Hindlimb muscle (tissue), 1 donor: ENCODE measurements at places on chromosomes 11 and 22.
A peak's percentile ranks its signal among the peaks of the same experiment; 100 is the strongest.

GRCh38 chr11:74683279-74683871 is 47.9 kb downstream of the CHRDL2 start:
- peak; percentile 48 for DNase-seq

DNA sequence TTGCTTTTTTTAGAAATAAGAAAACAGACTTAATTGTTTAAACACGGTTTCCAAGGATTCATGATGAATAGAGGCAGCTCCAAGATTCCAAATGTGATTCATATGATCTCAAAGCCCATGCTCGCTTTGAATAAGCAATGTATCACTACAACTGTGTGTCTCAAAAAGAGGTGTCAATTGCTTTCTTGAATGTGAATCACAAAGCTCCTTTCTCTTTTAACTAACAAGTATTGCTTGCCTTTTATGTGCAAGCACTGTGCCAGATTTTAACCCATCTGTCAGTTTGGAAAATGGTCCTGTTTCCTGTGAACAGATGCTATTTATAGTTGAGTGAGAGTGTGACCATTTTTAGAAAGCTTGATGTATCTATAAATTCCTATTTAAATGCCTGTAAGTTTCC is 6.5 kb downstream of the OOSP1 start:
- no peak for DNase-seq

GRCh38 chr11:9090488-9091043 is 833 bp downstream of the SCUBE2 start:
- DNase-seq, result no peak

- DNase-seq, result no peak
These were observed 359.3 kb downstream of the TENM4 start for GRCh38 chr11:79081471-79082031.

GRCh38 chr22:19723232-19723982 is at the start of gene GP1BB:
TSS of gene GP1BB (plus strand) at chr22:19723539. CDS start at chr22:19723570, 31 bp downstream.
- no peak for DNase-seq

DNA sequence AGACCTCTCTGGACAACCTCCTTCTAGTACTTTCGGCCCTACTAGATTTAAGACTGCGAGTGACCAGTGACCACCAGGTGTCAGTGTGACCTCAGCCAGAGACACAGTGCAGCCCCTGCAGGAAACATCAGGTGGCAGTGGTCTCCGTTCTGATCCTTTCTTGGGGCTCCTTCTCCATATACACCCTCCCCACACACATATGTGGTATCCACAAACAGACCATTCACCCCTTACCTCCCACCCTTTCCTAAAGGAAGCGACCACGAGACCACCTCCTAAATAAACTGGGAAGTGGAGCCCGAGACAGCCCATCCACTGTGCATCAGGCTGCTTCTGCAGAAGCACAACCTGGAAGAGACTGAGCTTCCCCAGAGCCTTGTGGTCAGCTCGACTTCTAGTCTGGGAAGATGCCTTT is 38.5 kb upstream of the CYP2D6 start:
- DNase-seq, result peak; percentile 83

DNA sequence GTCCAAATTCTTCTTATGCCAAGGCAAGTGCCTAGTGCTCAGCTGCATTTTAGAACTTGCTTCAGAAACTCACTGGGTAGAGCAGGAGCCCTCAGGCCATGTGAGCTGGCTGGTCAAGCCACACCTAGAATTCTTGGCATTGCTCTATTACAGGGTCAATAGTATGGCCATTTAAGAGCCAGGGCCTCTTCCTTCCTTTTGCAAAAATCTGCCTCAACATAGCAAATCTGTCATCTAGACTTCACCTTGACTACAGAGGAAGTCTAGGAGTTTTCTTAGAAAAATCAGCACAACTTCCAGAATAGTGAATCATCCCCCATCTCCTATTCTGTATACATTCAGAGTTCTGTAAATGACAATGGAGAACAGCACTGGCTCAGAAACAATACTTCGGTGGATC is 112.0 kb upstream of the TTC12 start:
- no peak for DNase-seq

- peak; percentile 64 for DNase-seq
These were observed 22.0 kb downstream of the RHBDD3 start for GRCh38 chr22:29245626-29246385.

DNA sequence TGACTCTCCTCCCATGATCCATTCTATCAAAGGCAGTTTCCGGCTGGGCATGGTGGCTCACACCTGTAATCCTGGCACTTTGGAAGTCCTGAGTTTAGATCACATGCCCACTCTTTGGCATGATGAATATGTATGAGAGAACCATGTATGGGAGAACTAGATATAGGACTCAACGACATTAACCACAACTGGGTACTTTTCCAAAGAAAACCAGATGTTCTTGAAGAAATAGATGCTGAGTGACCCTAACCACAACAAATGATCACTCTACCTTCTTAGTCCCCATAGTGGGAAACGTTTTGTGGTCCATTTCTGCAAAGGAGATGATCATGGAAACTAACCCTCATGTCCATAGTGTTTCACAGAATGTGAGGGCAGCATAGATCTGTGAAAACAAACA is 13.6 kb downstream of the FJX1 start:
- no peak for DNase-seq

- no peak for DNase-seq
These were observed 80.7 kb downstream of the PKNOX2 start for GRCh38 chr11:125245299-125245698.

DNA sequence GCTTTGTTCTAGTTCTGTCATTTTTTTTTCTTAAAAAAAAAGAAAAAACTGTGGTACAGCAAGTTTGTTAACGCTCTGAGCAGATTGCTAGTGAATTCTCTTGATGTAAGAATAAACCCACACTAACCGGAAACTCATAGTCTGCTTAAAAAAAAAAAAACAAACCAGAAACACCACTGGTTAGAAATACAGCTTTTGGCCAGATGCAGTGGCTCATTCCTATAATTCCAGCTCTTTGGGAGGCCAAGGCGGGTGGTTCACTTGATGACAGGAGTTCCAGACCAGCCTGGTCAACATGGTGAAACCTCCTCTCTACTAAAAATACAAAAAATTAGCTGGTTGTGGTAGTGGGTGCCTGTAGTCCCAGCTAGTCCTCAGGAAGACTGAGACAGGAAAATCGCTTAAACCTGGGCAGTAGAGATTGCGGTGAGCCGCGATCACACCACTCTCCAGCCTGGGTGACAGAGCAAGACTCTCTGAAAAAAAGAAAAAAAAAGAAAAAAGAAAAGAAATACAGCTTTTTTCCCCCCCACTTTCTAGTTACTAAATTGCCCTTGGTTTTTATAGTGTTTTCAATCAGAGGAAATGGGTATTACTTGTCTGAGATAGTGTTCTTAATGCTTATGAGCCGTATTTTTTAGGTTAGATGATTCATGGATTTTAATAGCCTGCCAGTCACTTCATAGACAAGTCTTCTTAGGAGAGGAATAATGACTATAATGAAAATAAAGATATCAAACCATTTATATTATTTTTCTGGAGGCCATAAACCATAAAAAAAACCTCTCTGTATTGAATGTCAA is 222.8 kb downstream of the DDX10 start:
- DNase-seq, result no peak

GRCh38 chr11:68773521-68774193 is 22.3 kb upstream of the TESMIN start:
- DNase-seq, result no peak

GRCh38 chr11:74637700-74638099 is 45.3 kb downstream of the POLD3 start:
- no peak for DNase-seq

DNA sequence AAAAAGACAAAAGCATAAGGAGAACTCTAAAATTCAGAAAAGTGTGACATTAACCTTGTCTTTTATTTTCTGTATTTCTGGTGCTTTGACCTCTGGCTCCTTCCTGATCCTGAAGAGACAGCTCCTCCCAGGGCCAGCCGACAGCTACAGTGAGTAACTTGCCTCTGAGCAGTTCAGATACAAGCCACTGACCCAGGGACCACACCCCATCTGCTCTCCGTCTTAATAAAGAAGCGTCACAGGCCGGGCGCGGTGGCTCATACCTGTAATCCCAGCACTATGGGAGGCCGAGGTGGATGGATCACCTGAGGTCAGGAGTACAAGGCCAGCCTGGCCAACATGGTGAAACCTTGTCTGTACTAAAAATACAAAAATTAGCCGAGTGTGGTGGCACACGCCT is 6.5 kb downstream of the MLC1 start:
- DNase-seq, result no peak

DNA sequence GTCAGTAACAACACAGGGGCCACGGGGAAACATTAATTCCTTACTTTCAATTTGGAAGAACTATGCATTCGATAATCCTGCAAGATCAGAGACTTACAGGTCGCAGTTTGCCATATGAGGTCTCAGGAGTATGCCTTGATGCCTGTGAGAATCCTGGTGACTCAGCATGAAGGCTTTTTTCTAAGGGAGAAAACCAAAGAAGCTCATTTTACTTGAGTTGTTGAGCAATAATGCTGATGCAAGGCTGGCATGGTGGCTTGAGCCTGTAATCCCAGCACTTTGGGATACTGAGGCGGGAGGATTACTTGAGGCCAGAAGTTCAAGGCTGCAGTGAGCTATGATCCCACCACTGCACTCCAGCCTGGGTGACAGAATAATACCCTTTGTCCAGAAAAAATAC is 26.6 kb downstream of the ATG16L2 start:
- no peak for DNase-seq

GRCh38 chr11:34756591-34756990 is 135.7 kb downstream of the EHF start:
- DNase-seq, result no peak

DNA sequence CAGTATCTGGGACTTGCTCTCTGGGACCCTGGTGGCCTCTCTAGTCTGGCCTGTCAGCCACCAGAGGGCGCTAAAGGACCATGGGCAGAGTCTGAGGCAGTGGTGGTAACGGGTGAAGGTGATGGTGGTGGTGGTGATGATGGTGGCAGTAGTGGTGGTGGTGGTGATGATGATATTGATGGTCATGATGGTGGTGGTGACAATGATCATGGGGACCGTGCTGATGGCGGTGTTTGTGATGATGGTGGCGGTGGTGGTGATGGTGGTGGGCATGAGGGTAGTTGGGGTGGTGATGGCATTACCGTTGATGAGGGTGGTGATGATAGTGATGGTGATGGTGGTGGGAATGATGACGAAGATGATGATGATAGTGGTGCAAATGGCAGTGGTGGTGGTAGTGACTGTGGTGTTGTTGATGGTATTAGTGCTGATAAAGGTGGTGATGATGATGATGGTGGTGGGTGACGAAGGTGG is 16.0 kb downstream of the TRPM5 start:
- DNase-seq, result no peak

DNA sequence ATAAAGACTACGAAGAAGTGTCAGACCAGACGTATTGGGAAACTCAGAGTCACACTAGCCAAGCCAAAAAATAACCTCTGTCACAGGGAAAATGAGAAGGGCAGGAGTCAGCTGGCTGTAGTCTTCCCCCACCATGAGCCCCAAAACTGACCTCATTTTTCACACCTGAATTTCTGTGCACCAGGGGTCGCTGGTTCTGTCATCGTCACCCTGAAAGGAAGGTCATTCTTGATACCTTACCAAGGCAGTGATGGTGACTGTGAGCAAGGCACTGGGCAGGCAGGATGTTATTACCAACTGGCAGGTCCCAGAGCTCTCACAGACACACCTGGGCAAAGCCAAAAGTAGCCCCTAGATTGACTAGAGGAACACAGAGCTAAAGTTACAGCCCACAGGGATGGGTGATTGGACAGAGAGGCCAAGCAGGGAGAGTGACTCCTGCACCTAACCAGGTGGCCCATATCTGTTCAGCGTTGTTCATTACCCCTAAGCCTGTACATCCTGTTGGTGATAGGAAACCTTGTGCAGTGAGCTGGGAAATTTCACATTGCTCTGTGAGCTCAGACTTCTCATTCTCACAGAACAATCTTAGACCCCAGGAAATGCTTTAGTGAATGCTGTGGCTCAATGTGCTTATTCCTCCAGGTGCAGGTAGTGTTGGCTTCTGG is 32.3 kb upstream of the OR56A1 start:
- DNase-seq, result no peak

DNA sequence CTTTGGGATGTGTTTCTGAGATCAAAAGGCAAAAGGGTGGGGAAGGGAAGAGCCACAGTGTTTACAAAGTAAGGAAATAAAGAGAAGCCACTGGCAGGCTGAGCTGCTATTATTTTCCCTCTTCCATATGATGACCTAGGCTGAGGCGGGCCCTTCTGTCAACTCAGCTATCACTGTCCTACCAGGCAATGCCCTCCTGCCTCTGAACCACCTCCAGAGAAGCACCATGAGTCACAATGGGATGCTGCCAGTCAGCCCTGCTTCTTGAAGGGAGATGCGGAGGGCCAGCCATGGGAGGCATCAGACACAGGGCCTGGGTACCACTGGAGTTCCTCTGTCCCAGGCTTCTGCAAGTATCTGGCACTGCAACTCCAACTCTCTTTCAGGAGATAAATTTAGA is 107.9 kb upstream of the BID start:
- DNase-seq, result no peak

GRCh38 chr11:34425867-34426266 is 12.9 kb upstream of the CAT start:
- DNase-seq, result no peak

DNA sequence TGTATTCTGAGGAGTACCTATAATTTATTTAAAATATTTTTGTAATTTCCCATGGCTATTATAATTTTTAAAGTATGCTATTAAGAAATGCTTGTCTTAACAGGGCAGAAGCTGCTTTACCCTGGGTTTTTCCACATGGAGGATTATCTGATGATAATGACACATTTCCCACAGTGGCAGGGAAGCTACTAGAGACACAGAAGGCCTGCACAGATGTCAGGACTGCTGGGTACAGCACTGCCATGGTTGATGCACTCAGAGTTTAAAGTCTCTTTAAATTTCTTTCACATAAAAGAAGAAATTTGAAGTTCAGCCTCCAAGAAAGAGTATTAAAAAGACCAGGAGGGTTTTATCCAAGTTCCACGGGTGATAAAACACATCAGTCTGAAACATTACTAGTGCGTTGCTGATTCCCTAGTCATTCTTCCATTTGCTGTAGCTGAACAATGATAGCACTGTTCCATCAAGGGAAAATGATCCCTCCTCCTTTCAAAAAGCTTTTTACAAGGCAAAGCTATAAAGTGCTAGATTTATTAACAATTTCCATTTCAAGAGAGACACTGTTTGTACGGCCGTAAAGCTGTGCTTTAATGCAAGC is 363.0 kb downstream of the CNTN5 start:
- DNase-seq, result no peak

DNA sequence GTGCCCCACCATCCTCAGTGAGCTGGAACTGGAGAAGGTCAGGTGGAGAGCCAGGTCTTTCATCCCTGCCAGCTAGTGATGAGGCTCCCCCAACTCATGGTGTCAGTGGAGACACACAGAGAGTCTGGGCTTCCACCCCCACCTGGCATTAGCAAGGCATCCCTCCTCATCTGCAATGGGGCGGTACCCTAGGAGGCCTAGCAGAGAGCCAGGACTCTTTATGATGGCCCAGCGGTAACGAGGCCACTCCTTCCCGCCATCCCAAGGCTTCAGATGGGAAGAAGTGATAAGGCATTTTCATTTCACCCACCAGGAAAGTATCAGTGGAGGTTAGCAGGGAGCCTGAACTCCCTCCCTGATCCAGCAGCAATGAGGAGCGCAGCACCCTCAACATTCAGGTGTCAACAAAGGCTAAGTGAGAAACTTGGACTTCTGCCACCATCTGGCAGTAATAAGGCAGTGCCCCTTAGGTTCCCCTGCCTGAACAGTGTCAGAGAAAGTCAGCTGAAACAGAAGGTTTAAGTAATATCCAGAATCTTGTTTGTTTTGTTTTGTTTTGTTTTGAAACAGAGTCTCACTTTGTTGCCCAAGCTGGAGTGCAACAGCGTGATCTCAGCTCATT is 40.5 kb upstream of the FBLN1 start:
- no peak for DNase-seq

- peak; percentile 84 for DNase-seq
These were observed 2.4 kb upstream of the WNT11 start for GRCh38 chr11:76208438-76209374.

- DNase-seq, result no peak
These were observed 42.7 kb downstream of the RTL6 start for GRCh38 chr22:44455151-44455962.
